ENCODE measurements at places on chromosomes 12 and 14.

DNA sequence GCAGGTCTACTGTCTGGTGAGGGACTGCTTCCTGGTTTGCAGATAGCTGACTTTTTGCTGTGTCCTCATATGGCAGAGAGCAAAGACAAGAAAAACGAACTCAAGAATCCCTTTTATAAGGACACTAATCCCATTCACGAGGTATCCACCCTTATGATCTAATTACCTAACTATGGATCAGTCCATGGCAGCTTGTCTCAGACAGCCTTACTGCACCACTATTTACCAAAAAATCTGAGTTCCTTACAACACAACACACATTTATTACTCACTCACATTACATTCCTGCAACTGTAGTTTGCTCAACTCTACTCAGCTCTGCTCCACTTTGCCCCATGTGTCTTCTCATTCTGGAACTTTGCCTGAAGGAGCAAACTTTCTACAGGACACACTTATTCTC lies 10.1 kb upstream of the SLC6A15 start:
- DNase-seq, result no peak

GRCh38 chr12:52300796-52301691 lies 9.7 kb upstream of the KRT81 start:
- no peak for DNase-seq

DNA sequence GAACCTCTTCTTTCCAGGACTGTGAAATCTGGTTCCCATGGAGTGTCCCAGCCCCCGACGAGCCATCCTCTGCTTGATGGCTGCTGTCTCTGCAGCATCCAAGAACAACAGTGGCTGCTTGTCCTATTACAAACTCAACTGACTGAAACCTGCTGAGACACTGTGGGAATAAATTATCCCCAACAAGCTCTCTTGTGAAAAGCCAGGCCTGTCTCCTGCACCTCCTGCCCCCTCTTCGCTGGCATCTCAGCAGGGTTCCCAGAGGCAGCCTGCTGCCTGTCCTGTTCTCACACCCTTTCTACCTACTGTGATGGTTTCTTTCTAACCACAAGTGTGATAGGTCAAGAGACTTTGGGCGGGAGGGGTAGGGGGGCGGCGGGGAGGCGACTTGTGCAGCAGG lies 180.2 kb downstream of the TSPAN9 start:
- DNase-seq, result no peak

- DNase-seq, result peak; percentile 62
Observed at GRCh38 chr14:60965402-60965801, 15.5 kb downstream of the TRMT5 start.

GRCh38 chr12:32102234-32102633 lies 4.4 kb upstream of the BICD1 start:
- no peak for DNase-seq

- DNase-seq, result no peak
Observed at GRCh38 chr14:79483477-79484388, 727.6 kb downstream of the DIO2 start.

- no peak for DNase-seq
Observed at GRCh38 chr14:61559641-61560201, 135.6 kb upstream of the HIF1A start.

DNA sequence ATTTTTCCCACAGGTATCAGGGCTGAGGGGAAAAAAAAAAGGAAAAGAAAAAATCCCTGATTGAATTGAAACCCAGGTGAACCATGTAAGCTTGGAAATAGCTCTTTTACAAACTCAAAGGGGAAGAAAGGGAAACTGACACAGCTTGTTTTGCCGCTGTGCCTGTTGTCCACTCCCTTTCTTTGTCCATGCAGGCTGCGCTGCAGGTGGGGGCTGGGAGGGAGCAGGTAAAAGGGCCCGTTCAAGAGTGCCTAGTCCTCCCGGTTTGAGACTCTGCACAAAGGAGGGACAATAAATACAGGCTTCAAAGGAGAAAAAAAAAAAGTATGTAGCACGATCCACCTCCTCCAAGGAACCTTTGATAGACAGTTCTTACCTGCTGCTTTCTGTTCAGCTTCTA lies 194.8 kb downstream of the GRIN2B start:
- DNase-seq, result no peak
